Osteocyte (in vitro differentiated cells): ENCODE measurements at places on chromosomes 16 and 17. TPM values are rescaled to one million over a fixed set of nuclear protein-coding genes. Genes with fewer than 3 reads are reported as not detected.
A peak's percentile ranks its signal among the peaks of the same experiment; 100 is the strongest.

KRT23 gene
- total RNA-seq: not detected in 2 replicates

- no peak for DNase-seq
- H3K4me1 ChIP-seq: peaks cover 32% of the 10 kb centered on the region
- H3K36me3 ChIP-seq: peaks cover 4% of the 10 kb centered on the region
- peak overlapping the region; percentile 98 for H3K27ac ChIP-seq
Measured at GRCh38 chr17:39461926-39462569, 762 bp downstream of the CDK12 start.

- H3K27ac ChIP-seq: no peak overlapping the region
- peaks cover under 1% of the 10 kb centered on the region for H3K4me1 ChIP-seq
- peaks cover 9% of the 10 kb centered on the region for H3K36me3 ChIP-seq
- DNase-seq: no peak
Measured at GRCh38 chr16:88732961-88733294, 26.6 kb downstream of the CTU2 start.

DNA sequence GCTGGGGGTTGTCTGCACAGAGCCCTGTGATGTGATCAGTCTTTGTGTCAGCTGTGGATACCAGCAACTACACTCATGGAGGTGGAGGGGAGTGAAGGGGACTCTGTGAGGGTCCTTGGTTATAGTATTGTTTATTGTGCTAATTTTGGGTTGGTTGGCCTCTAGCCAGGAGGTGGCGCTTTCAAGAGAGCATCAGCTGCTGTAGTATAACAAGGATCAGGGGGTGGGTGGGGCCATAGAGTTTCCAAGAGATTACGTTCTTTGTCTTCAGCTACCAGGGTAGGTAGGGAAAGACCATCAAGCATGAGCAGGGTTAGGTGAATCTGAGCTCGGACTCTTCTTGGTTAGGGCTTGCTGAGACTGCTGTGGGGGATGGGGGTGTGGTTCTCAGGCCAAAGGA lies 97.1 kb upstream of the HS3ST3A1 start:
- H3K4me1 ChIP-seq: no peaks in the 10 kb centered on the region
- H3K4me3 ChIP-seq: no peak overlapping the region
- H3K27ac ChIP-seq: no peak overlapping the region
- H3K27me3 ChIP-seq: peaks cover 10% of the 10 kb centered on the region
- DNase-seq: no peak

- peak; percentile 84 for DNase-seq
- no peaks in the 10 kb centered on the region for H3K27me3 ChIP-seq
- no peak overlapping the region for H3K27ac ChIP-seq
Measured at GRCh38 chr17:63533433-63534077, 10.4 kb downstream of the KCNH6 start.

GRCh38 chr17:39455919-39456318 lies 4.9 kb upstream of the MED1 start:
- no peaks in the 10 kb centered on the region for H3K36me3 ChIP-seq
- no peaks in the 10 kb centered on the region for H3K27me3 ChIP-seq
- peaks cover 5% of the 10 kb centered on the region for H3K4me1 ChIP-seq
- no peak overlapping the region for H3K27ac ChIP-seq
- DNase-seq: no peak

DNA sequence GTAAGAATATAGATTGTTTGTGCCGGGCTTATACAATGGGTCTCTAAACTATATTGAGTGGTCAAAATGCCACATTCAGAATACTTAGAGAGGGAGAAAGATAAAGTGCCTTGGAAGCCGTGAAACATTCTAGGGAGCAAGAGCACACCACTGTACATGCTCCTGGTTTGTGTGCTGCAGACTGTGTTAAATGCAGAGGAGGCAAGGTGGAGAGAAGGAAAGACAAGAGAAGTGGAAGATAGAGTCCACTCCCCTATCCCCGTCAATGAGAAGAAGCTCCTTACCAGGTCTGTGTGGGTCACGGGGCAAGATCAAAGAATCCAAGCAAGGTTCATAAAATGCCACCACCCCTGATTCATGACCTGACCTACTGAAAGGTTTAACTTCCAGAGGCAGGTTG lies 267.1 kb upstream of the TBX2 start:
- H3K36me3 ChIP-seq: no peaks in the 10 kb centered on the region
- H3K27ac ChIP-seq: no peak overlapping the region
- no peaks in the 10 kb centered on the region for H3K27me3 ChIP-seq
- no peak for DNase-seq
